ENCODE measurements at places on chromosomes 7 and 10.

DNA sequence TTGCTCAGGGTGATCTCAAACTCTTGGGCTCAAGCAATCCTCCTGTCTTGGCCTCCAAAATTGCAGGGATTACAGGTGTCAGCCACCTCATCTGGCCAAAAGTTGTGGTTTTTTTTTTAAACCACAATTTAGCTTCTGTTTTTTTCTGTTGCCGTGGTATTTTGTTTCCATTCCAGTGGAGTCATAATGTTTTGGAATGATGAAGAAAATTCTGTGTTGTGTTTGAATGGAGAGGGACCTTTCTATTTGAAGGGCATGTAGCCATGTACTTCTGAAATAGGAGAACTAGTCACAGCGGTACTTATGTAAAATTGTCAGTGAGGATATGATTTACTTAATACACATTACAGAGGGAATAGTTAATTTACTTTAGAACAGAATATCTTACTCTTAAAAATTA lies 201.3 kb downstream of the ARL4A start:
- DNase-seq, result no peak

- no peak for DNase-seq
Measured at GRCh38 chr10:73465978-73466726, 29.7 kb downstream of the PPP3CB start.

DNA sequence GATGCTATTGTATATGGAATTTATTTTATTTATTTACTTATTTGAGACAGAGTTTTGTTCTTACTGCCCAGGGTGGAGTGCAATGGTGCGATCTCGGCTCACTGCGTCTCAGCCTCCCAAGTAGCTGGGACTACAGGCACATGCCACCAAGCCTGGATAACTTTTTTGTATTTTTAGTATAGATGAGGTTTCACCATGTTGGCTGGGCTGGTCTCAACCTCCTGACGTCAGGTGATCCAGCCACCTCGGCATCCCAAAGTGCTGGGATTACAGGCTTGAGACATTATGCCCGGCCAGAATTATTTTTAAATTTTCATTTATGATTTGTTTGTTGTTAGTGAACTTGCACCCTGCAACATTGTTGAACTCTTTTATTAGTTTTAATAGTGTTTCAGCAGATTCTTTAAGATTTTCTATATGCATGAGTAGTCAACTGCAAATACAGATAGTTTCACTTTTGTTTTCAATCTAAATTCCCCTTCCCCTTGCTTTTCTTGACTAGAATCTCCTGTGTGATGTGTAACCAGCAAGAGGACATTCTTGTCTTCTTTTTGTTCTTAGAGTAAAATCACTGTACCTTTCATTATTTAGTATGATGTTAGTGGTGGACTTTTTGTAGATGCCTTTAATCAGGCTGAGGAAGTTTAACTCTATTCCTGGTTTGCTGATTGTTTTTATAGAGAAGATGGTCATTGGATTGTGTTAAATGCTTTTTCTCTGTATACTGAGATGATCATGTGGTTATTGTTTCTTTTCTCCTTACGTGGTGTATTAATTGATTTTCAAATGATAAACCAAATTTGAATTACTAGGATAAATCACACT lies 27.8 kb downstream of the ZNF33A start:
- DNase-seq, result no peak

GRCh38 chr10:91313796-91314485 lies 93.5 kb downstream of the PCGF5 start:
- DNase-seq, result no peak

GRCh38 chr10:21270976-21271375 lies 254.5 kb downstream of the SKIDA1 start:
- DNase-seq, result no peak

- DNase-seq, result peak; percentile 50
Measured at GRCh38 chr7:119270045-119270464, 1002.9 kb upstream of the KCND2 start.

DNA sequence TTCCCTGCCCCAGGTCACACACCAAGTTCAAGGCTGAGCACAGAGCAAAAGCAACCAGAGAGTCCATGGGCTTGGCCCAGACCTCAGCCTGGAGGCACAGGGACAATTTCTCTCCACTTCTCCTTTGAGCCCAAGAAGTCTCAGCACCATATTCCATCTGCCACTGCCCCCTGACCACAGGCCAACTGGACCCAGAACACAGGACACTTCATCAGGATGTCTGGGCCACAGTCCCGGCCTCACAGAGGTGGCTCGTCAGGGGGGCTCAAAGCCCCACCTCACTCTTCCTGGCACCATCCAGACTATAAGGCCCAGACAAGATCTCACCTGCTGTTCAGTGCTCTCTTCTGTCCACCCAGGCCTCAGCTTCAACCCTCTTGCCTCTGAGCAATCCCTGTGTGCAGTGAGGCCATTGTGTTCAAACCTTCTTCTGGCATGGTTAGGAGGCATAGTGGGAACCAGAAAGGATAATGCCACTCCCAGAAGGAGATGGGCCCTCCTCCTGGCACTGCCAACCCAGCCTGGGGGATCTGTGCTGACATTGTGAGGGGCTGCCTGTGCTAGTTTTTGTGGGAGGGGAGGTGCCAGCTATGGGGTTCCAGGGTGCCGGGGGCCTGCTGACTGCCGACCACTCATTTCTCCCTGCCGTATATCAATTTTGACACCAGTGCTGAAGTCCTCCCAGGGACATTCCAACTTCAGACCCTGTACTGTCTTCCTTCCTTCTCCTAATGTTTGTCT lies 49.7 kb upstream of the ANTXRL start:
- DNase-seq, result no peak

DNA sequence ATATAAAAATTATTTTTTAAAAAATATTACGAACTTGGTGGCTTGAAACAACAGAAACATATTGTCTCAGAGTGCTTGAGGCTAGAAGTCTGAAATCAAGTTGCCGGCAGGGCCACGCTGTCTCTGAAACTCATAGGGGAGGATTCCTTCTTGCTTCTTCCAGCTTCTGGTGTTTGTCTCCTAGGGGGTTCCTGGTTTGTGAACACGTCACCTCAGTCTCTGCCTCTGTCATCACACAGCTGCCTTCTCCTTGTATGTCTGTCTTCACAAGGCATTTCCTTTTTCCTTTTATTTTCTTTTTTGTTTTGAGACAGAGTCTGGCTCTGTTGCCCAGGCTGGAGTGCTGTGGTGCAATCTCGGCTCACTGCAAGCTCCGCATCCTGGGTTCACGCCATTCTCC lies 12.7 kb upstream of the SNX8 start:
- DNase-seq, result no peak

DNA sequence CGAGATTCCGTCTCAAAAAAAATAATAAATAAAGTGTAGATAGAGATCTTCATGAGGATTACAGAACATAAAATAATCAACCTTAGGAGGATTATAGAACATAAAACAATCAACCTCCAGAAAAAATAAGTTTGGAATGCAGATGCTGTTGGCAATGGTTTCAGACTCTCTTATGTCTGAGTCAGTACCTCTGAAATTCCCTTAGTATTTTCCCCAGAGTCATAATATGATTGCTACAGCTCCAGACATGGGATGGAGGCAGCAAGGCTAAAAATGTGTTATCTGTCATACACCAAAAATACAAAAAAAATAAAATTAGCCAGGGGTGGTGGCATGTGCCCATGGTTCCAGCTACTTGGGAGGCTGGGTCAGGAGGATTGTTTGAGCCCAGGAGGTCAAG lies 22.2 kb downstream of the CADPS2 start:
- no peak for DNase-seq

DNA sequence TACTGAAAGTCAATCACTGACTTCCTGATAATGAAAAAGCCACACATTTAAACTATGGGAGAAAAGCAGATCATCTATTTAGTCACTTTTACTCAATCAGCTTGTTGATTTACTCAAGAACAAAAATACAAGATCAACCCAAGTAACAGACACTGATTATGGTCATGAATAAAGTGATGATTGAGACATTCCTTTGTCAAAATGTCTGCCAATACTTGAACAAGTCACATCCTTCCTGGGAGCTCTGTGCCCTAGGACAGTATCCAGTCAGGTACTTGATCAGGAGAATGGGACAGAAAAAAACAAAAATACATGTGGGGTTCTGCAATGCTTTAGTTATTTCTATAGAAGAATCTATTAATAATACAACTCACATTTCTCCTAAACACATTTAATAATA lies 150.0 kb upstream of the NEBL start:
- no peak for DNase-seq

GRCh38 chr7:29955799-29956486 lies 33.7 kb downstream of the SCRN1 start:
- no peak for DNase-seq

DNA sequence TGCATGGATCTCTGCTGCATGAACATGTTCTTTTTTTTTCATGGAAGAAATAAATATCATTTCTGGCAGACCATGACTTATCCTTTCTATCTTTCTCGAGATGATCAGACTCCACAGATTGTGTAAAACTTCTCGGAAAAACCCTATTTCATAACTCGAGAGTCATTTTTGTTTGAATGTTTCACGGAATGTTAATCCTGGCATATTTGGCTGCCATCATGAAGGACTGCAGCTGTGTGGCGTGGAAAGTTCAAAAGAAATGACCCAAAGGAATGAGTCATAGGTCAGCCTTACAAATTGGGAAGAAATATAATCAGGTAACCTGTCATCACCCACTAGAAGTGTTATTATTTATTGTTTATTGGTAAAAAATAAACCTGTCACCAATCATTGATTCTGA lies 566.8 kb downstream of the SDK1 start:
- no peak for DNase-seq

GRCh38 chr10:125521721-125522680 lies 161.0 kb downstream of the TEX36 start:
- DNase-seq, result no peak

DNA sequence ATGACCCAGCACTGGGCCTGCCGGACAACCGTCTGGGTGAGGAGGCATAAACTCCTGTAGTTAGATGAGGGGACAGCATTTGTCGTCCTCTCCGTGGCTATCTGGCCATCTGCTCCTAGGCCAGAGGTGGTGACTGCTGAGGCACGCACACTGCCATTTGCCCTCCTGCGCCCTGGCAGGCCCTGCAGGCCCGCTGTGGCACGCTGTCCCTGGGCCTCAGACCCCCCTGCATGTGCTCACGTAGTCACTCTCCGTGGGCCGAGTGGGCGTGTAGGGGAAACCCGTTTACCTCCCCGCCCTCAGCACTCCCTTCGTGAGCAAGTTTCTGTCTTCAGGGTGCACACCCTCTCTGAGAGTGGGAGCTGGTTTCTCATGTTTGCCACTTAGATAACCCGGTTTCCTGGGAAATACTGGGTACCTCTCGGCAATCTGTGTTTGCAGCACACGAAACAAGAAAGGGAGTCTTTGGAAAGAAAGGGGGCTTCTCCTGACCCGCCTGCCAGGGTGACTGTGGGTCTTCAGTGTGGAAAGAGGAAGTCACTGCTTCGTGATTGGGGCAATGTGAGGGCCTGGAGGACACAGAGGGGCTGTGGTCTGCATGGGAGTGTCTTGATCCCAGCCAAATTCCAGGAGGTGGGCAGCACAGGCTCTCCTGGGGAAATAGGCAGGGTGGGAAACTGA lies 10.8 kb downstream of the ADAMTS14 start:
- DNase-seq, result no peak

GRCh38 chr7:69817841-69818635 lies 219.8 kb downstream of the AUTS2 start:
- DNase-seq, result no peak

DNA sequence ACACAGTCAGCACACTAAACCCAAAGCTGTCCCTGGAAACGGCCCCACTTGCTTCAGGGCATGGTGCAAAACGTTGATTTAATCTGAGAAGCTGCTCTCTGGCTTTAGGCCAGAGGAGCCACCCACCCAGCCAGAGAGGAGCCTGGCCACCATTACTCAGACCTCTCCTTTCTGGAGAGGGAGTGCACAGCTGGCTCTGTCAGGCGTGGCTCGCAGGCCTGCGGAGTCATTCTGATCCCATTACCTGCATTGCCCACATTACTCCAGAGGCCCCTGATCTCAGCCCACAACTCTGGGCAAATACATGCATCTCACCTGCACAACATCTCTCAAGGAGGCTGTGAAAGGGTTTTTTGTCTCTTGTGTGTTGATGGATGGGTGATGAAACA lies 370.0 kb upstream of the IGFBP3 start:
- DNase-seq, result no peak

- DNase-seq, result no peak
Measured at GRCh38 chr7:122315507-122316466, 11.2 kb upstream of the FEZF1 start.

DNA sequence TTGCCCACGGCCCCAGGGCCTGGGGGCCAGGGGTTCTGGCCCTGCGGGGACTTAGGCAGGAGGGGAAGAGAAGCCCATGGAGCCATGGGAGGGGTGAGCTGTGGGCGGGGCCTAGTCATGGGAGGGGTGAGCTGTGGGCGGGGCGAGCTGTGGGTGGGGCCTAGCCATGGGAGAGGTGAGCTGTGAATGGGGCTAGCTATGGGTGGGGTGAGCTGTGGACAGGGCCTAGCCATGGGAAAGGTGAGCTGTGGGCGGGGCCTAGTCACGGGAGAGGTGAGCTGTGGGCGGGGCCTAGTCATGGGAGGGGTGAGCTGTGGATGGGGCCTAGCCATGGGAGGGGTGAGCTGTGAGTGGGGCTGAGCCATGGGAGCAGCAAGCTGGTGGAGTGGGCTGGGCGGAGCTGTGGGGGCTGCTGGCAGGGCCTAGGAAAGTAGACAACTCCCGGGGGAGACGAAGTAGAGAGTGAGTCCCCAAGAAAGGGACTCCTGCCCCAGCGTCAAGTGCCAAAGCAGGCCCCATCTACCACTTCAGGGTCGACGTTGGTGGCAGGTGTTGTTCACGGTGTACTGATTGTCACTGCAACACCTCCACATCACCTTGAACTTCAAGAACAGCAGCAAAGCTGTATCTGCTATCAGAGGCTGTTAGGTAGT lies 19.2 kb upstream of the TTYH3 start:
- DNase-seq, result no peak

DNA sequence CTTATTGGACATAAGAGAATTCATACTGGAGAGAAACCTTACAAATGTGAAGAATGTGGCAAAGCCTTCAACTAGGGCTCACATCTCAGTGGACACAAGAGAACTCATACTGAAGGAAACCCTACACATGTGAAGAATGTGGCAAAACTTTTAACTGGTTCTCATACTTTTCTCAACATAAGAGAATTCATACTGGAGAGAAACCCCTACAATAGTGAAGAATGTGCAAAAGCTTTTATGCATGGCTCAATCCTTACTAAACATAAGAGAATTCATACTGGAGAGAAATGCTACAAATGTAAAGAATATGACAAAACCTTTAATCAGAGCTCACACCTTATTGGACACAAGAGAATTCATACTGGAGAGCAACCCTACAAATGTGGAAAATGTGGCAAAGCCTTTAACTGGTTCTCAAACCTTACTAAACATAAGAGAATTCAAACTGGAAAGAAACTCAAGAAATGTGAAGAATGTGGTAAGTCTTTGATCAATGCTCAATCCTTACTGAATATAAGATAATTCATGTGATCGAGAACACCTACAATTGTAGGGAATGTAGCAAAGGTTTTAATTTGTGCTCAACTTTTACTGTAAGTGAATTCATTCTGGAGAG lies 121.8 kb upstream of the ZNF722 start:
- DNase-seq, result no peak

GRCh38 chr7:188727-189500 lies 3.5 kb upstream of the FAM20C start:
- no peak for DNase-seq

DNA sequence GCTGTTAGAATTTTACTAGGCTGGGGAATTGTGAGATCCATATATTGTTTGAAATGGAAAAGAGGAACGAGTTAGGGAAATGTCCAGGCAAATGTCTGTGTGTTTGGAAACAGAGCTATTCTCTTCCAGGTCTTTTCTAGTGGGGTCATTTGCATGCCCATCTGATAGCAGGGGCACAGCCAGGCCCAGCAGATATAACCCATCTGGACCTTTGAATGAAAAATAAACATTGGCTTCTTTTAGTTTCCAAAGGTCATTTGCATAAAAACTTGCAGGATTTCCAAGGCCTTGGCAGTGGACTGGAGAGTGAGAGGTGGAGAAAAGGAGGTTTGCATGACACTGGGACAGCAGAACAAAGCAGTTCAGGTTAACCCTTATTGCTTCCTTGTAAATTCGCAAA lies 188.0 kb upstream of the GPR26 start:
- DNase-seq, result no peak
